Activated T-cell treated with anti-CD3 and anti-CD28 coated beads for 4 hours (primary cell): ENCODE measurements at places on chromosomes 7 and 10.

DNA sequence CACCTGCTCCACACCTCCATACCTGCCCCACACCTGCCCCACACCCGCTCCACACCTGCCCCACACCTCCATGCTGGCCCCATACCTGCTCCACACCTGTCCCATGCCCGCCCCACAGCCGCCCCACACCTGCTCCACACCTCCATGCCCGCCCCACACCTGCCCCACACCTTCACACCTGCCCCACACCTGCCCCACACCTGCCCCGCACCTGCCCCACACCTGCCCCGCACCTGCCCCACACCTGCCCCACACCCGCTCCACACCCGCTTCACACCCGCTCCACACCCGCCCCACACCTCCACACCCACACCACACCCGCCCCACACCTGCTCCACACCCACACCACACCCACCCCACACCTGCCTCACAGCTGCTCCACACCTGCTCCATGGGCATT, 53.0 kb downstream of the PARP12 start:
- no peak for DNase-seq

DNA sequence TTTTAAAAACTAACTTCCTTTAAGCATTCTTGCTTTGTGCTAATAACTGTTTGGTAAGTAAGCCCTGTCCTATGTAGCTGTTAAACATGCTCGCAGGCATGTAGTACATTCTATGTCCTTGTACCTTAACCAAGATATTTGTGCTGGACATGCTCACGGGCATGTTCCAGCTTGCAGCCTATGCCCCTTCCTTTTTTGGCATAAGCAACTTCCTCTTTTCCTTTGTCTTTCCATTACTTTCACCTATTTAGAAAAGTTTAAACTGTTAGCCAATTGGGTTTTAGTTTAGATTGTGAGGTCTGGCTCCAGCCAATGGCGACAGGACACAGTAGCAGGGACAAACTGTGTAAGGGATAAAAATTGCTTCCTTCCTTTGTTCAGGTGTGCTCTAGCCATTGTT, 14.4 kb upstream of the APBB1IP start:
- no peak for DNase-seq

GRCh38 chr7:115368998-115369397, 447.1 kb downstream of the MDFIC start:
- no peak for DNase-seq

GRCh38 chr7:3162289-3162688, 118.6 kb upstream of the CARD11 start:
- no peak for DNase-seq
